Activated CD4-positive, alpha-beta T cell treated with anti-CD3 and anti-CD28 coated beads for 48 hours (primary cell): ENCODE measurements at places on chromosomes 12 and 14.

DNA sequence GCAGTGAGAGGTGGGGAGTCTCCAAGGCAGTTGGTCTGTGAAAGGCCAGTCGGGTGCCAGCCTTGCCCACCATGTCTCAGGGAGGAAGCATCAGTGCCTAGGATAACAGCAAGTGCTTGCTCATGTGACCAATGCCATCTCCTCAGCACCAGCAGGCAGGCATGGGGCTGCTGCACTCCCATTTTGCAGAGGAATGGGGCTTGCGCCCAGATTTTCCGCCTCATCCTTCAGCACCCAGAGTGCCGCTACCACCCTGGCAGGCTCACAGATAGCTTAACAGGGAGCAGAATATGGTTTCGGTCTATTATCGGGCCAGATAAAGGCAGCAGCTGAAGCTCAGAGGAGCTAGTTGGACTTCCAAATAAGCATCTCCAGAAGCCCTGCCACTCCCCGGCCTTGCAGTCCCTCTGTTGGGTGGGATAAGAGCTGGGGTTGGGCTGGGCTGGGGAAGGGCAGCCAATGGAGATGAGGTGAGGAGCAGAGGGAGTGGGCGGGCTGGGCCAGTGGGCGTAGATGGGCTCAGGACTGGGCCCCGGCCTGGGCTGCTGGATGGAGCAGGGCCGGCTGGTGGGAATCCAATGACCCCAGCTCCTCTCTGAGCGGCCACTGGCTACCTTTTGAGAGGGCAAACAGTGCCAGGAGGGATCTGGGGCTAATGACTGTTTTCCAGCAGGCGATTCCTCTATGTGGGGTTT is 8.4 kb upstream of the KRT80 start:
- DNase-seq: no peak

DNA sequence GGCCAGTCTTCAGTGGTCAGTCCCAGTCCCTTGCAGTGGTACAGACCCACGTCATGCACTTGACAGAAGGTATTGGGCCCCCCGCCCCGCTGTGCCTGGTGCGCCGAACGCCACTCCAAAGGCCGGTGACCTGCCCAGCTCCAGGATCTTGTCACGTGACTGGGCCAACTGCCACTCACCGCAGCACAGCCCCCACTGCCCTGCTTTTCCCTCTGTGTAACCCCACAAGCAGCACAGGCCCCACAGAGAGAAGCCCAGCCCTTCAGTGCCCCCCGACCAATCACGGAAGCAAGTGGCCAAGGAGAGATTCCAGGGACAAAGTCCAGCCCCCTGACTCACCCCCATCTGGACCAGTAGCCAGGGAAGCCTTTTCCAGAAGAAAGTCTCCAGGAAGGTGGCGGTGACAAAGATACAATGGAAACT is 498 bp downstream of the GPR132 start:
- DNase-seq: peak; percentile 53

DNA sequence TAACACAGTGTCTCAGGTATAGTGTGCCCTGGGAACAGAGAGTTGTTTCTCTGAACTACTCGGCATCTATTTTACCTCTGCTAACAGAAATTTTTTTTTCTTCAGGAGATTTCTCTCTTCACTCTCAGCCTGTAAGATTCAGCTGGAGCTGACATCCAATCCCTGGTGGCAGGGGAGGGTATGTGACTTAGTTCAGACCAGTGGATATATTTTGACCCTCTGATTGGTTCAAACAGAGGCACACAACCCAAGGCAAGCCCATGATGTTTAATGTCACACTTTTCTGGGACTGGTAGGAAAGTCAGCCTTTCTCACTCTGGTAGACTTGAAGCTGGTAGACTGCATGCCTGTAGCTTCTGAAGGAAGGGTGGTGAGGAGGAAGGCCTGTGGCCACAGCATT is 147.9 kb downstream of the HMGA2 start:
- no peak for DNase-seq

DNA sequence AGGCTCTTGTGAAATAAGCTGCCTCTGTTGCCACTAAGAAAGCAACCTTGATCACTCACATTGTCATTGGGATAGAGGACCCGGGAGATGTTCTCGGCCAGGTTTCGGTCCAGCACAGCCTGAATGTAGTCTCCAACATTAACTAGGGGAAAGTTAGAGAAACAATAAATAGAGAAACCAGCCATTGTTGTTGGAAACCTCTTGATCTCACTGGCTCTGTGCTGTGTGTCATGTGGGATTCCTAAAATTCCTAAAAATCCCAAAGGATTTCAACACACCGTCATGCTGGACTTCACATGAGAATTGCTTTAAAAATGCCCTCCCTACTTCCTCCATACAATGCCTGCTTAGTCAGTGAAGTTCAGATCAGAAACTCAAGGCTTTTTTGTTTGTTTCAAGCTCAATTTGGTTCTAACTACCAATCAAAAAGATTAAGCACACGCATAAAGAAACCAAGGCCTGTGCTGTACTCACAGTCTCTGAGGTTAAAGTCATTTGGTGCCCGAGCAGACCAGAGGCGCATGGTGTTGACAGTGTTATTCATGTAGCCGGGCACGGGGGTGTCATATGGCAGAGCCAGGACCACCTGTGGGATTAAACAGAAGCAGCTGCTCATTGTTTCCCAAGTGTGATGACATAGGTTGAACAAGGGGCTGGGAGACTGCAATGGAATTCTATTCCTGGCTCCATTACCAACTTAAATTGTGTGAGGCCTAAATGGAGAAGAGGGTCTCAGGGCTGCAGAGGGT is 23.6 kb downstream of the PYGL start:
- DNase-seq: no peak

DNA sequence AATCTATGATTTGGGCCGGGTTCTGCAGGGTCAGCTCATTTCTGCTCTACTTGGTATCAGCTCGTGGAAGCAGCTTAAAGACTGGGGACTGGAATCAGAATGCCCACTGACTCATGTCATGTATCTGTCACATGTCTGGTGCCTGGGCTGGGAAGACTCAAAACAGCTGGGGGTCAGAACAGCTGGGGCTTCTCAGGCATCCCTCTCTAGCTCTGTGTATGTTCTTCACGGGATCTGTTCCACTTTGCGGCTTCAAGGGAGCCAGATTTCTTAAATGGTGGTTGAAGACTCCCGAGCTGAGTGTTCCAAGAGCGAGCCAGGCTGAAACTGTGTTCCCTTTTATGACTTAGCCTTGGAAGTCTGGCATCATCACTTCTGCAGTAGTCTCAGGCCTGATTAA is 11.9 kb downstream of the AEBP2 start:
- DNase-seq: no peak

GRCh38 chr12:27277846-27278260 is 33.8 kb downstream of the STK38L start:
- peak; percentile 18 for DNase-seq

DNA sequence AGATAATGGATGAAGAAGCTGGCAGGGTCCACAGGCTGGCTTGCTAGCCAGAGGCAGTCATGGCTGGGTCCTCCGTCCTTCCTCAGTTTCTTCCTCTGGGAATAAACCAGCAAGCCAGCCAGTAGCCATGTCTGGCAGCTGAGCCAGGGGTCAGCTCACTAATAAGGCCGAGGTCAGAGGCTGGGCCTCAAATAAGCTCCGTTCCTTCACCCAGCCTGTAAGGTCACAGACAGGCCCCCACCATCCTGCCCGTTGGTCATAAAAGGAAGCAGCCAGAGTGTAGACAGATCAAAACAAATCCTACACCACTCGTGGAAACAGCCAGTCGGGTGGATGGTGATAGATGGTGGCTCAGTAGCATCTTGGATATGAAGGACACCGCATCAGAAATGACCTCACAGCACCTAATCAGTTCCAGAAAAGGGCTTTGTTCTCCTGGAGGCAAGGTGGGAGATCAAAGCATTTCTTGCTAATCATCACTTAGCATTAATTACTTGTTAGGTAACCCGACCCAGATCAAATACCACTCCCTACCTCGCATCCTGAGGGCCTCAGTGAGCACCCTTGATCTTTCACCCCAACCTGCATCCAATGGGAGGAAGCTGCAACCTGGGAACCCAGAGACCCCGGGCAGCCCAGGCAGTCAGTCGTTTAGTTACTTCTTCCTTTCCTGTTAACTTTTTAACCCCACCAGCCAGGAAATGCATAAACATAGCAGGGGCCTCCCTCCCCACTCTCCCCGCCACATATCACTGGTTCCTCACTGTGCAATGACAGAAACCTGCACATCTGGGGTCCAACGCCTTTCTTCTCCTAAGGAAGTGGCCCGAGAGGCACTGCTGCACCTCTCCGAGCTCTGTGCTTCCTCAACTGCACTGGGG is 90.2 kb downstream of the KDM2B start:
- DNase-seq: no peak

DNA sequence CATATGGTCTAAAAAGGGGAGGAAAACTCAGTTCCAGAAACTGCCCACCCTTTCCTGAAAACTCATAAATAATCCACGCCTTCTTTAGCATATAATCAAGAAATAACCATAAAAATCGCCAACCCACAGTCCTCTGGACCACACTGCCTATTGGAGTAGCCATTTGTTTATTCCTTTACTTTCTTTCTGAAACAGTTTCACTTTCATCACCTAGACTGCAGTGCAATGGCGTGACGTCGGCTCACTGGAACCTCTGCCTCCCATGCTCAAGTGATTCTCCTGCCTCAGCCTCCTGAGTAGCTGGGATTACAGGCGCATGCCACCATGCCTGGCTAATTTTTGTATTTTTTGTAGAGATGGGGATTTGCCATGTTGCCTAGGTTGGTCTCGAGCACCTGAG is 44.2 kb downstream of the CLMN start:
- DNase-seq: no peak

DNA sequence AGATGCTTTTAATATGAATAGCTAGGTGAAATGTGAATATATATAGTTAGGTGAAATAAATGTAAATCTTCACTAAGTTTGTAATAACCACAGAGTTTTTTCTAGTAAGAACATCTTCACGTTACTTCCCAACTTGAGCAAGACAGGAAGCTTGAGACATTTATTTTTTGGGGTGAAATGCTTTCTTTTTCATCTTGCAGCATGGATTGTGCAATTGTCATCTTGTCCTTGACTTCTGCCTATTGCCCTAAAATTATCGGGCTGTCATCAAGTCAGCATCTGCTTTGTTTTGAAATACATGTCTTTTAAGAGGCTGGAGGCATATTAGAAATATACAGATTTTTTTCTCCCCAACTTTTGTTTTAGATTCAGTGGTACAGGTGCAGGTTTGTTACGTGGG is 433.9 kb downstream of the PCNX1 start:
- no peak for DNase-seq

GRCh38 chr14:50023671-50024490 is 92.5 kb downstream of the VCPKMT start:
- no peak for DNase-seq

- DNase-seq: no peak
Observed at GRCh38 chr12:108050696-108051095, 78.4 kb upstream of the WSCD2 start.

DNA sequence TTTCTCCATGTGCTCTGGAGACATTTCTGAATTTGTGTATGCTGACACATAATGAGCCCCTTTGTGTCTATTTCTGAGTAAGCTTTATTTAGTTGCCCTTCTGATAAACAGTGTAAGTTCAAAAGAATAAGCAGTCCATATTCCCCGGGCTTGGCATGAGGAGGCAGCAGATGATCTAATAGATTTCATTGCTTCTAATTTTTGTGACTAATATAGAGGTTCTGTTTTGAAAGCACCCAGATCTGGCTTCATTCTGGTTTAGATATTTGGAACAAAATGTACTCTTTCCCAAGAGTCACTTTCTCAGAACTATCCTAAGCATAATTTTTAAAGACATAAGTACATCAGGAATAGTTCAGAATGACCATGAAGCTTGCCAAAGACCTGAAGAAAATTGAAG is 290.9 kb downstream of the BTG1 start:
- DNase-seq: no peak

DNA sequence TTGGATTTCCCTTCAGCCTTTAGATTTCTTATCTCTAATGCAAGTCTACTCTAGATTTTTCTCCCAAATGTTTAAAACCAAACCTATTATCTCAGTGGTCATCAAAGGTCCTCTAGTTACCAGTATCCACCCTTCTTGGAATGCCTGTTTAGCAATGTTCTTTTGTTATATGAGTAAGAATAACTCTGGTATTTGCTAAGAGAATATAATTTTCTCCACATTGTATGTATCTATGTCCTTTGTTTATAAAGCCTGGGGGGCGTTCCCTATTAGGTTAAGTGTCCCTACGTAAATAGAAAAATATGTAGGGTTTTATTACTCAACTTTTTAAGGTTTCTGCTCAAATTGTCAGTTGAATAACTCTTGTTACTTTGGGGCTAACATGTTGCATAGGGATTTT is 27.3 kb downstream of the PPM1A start:
- no peak for DNase-seq

- DNase-seq: no peak
Observed at GRCh38 chr14:103155010-103155409, 31.7 kb downstream of the TNFAIP2 start.

DNA sequence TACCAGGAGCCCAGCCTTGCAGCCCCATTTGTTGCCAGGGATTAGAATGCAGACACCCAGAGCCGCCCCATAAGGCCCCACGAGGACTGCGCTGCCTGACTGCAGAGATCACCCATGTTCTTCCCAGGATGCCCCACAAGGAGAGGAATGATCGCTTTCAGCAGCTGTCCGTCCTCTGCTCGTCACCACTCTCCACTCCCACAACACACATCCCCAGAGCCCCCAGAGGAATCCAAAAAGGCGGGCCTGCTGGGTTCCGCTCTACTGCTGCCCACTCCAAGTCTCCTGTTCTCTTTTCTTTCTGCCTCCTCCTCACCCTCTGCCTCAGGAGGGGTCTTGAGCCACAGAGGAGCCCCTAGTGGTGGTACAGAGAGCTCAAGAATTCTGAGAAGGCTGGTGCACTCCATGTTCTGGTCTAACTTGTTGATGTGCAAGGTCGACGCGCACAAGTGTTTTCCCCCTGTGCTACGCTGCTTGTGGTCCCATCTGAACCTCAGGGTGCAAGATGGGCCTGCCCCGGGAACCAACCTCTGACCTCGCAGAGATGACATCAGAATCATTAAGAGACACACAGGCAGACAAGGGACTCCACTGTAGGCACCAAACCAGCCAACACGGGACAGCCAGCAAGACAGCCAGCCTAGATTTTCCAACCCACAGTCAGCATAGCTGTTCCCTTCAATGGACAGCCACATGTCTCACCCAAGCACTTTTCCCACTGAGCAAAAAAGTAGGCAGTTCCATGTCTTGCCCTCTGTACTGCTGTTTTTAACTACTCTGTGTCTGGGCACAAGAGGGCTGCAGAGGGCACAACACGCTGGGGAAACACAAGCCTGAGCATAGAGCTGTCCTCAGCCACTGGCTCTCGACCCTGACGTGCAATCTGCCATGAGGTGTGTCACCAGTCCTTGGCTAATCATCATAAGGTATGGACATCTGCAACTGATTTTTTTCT is 29.9 kb downstream of the PXN start:
- DNase-seq: no peak

GRCh38 chr14:53683229-53683628 is 273.4 kb downstream of the BMP4 start:
- DNase-seq: no peak
